ENCODE measurements at places on chromosomes 11 and 22.

DNA sequence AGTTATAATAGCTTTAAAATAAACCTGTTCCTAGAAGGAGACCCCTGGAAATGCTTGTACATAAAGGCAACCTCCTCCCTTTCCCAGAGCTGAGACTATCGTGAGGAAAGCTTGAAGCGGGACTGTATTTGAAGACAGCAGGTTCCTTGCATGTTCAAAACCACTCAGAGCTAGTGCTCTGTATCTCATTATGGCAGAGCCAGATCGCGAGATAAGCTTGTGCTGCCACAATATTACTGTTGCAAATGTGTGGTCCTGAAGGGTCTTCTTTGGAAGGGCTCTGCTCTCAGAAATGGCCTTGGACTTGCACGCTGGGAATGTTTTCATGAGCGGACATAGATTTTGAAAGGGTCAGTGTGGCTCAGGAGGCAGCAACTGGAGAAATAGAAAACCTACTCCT, 168.2 kb downstream of the KIRREL3 start:
- DNase-seq: no peak

- DNase-seq: no peak
Observed at GRCh38 chr11:44950625-44951476, at the start of gene TP53I11. TP53I11 (minus strand) TSS chr11:44950883; CDS start chr11:44938335, 12,548 bp downstream.

DNA sequence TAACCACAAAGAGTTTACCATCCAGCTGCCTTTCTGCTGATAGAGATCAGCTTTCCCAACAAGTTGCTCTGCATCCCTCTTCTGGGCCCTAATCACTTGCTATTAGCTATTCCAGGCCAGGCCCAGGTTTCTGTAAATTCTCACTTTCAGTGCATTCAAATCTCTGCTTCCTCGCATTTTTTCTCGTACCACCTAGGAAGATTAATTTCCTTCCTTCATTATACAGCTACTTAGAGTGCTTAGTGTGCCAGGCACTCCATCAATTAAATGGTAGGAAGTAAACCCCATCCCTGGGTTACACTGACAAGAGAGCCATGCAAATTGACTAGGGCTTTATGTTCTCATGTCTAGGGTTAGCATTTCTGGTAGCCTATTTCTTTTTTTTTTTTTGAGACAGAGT, 9.7 kb downstream of the SIAE start:
- DNase-seq: no peak

DNA sequence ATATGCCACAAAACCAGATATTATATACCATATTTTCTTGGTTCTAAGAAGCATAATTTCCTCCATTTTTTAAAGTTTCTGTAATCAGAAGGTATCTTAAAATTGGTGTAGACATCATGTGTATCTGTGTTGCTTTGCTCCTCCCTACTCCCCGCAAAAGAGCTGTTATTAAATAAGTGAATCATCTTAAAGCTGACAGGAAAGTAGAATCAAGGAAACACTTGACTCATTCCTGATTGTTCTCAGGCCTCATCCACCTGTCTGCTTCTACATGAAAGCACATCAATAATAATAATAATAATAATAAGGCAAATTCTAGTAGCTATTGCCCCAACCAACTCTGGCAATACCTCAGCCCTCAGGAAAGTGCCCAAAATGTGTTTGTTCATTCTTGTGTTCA, 26.2 kb upstream of the GUCY1A2 start:
- no peak for DNase-seq

DNA sequence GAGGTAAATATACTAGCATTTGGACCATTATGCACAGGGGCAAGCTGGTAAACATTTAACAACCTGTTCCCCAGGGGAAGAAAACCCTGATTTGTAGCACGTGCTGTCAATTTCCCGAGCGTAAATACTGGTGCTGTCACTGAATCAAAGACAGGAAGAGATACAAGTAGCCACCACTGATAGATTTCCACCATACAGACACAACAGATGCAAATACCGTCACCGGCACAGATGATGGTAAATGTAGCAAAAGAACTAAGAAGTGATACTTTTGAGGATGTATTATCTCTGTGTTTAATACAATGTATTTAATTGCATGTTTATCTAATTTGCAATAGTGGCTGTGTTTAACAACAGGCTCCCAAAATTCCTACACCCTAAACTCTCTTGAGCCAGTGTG, 39.6 kb downstream of the SHISAL1 start:
- no peak for DNase-seq

GRCh38 chr22:19174106-19175025, 4.2 kb downstream of the SLC25A1 start:
- DNase-seq: no peak

DNA sequence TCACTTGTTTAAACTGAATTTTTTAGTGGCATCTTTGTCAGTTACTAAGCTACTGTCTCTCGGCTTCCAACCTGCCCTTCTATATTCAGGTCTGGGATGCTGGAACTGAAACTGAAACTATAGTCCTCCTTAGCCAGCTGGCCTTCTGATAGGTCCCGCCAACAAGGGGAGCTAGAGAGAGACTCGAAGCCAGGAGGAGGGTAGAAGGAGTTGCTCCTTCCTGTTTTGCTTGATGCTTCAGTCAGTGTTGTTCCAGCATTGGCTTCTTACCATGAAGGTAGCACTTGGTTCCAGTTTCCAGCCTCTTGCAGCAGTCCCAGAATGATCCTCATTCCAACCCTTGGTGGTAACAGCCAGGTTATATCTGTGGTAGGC, 32.9 kb upstream of the HORMAD2 start:
- DNase-seq: no peak

DNA sequence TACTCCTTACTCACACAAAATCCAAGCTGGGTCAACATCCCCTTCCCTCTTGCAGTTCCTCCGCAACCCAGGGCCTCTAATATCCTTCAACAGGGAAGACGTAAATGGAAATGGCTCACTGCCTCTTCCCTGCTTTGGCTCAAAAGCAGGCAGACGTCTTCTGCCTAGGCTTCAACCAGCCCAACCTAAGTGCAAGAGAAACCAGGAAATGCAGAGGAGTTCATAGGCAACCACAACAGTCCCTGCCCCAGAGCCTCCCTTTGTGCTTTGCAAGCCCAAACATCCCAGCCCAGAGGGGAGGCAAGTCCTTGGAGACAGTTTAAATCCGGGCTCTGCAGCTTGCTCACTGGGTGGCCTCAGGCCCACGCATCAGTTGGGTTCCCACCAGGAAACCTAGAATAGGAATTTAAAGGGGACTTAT, 33.3 kb downstream of the CD6 start:
- no peak for DNase-seq

GRCh38 chr11:12086271-12087074, 23.9 kb upstream of the MICAL2 start:
- DNase-seq: no peak

GRCh38 chr11:46237248-46238077, 40.0 kb upstream of the CREB3L1 start:
- DNase-seq: no peak

GRCh38 chr11:134691295-134691873, 279.3 kb upstream of the B3GAT1 start:
- DNase-seq: no peak

- DNase-seq: no peak
Observed at GRCh38 chr22:23705358-23705757, 14.5 kb downstream of the RGL4 start.

DNA sequence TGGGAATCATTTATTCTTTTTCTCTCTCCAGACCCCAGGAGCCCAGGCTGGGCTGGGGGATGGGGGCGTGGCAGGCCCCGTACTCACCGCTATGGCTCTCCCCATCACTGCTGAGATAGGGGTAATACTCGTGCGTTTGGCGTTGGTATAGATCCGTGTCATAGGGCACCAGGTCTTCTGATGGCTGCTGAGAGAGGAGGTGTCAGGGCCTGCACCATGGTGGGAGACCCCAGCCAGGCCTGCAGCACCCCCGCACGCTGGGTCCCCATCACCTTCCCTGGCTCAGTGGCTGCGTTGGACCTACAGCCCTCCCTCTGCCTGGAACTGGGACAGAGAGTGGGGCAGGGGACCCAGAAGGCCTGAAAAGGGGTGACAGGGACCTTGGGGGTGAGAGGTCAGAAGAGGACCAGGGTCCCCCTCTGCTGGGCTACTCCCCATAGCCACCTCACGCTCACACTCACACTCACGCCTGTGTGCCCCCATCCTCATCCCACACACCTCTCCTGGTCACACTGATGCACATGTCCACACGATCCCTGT, 2.7 kb downstream of the SPI1 start:
- no peak for DNase-seq

DNA sequence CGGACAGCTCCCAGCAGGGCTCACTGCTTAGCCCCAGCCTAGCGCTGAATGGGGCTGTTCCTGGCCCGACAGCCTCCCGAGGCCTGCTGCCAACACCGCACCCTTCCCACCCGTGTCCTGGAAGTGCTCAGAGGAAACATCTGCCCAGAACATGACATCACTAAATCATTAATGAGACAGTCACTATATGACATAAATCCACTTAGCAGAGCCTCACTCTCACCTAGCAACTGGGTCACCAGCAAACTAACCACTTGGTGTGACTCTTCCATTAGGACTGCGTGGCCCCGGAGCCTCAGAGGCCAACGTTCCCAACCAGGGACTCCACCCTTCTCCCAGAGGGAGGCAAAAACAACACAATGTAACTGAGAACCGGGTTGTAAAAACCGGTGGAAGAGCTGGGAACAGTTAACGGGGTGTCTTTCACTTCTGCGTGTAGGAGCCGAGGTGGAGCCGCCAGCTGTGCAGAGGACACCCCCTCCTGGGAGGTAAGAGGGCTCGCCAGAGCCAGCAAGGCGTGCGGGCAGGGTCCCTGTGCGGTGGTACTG, 21.4 kb upstream of the PACSIN2 start:
- no peak for DNase-seq

DNA sequence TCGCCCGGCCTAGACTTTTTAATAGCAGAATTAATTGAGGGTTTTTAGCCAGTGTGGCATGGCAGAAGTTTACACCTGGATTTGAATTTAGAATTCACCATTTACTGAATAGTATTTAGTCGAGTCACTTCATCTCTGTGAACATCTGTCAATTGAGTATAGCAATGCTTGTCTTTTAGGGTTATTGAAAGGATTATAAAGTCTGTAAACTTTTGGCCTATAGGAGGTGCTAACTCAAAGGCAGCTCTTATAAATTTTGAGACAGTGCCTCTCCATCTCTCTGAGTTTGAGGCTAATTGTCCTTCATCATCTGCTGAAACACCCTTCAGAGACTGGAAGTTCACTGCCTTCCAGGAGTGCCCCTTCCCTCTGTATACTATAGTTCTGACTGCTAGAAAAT, 205.0 kb downstream of the NELL1 start:
- DNase-seq: no peak

- DNase-seq: no peak
Observed at GRCh38 chr11:94968334-94968958, 4.9 kb downstream of the CWC15 start.

DNA sequence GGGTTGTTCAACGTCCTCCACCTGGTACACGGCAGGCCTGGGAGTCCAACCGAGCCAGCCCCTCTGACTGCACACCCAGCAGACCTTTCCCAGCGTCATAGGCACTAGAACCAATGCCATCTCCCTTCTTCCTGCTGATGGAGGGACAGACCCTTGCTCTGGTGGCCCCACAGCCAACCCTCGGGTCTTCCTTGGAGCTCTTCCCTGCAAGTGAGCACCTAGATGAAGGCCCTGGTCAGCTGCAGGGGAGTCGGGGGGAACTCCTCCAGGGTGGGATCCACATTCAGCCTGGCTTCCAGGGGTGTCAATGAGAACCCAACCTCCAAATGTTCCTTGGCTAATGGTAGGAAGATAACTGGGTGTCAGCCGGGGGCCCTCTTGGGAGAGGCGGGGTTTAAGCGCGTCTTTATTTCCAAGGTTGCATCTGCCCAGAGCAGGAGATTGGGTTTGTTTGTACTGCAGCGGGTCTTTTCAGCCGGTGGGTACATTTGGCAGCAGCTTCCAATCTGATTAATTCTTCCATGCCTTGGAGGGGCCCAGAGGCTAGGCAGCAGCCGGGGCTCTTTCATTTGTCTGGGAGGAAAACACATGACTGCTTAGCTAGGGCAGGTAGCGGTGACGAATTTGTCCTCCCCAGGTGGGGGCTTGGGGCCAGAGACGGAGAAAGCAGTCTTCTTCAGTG, 56.0 kb upstream of the SHISAL1 start:
- no peak for DNase-seq

DNA sequence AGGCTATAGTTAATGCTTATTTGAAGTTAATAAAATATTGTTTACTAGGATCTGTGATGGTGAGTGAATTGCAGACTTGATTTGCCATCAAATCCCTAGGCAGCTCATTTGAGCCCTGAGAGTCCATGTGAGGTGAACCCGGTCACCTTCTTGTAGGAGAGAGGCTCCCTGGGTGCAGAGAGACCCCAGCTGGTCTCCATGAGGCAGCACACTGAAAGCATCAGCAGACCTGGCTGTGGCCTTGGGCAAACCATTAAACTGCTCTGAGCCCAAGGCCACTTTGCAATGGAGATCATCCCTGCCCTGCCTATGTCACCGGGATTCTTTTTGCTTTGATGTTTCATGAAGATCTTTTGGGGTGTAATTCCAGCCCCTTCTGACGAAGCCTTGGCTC, 125.2 kb downstream of the MICAL2 start:
- DNase-seq: no peak

GRCh38 chr11:117172724-117173421, 5.7 kb upstream of the SIDT2 start:
- no peak for DNase-seq

DNA sequence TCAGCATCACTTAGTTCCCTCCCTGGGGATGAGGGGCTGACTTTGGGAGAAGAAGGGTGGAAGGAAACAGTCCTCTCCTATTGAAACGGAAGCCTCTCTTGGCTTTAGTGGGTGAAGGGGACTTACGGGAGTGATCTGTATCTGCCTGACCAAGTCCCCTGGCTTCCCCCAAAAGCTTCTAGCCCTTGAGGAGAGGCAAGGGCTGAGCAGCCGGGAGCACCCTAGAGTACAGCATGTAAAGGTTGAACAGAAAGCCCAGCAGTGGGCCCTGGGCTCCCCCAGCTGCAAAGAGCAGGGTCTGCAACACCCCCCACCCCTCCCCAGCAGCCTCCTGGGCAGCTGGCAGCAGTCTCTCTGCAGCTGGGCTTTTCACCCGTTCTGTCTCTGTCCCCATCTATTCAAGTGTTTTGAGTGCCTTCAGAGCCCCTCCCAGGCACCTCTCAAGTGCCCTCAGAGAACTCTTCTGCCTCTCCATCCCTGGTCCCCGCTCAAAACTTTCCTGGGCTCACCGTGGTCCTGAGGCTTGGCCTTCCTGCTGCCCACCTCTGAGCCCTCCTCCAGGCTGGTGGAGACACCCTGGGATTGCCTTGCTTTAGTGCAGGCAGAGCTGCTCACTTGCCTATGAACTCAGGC, 2.7 kb downstream of the CAPN5 start:
- no peak for DNase-seq

GRCh38 chr22:40432625-40433024, 62.2 kb downstream of the SGSM3 start:
- DNase-seq: no peak

DNA sequence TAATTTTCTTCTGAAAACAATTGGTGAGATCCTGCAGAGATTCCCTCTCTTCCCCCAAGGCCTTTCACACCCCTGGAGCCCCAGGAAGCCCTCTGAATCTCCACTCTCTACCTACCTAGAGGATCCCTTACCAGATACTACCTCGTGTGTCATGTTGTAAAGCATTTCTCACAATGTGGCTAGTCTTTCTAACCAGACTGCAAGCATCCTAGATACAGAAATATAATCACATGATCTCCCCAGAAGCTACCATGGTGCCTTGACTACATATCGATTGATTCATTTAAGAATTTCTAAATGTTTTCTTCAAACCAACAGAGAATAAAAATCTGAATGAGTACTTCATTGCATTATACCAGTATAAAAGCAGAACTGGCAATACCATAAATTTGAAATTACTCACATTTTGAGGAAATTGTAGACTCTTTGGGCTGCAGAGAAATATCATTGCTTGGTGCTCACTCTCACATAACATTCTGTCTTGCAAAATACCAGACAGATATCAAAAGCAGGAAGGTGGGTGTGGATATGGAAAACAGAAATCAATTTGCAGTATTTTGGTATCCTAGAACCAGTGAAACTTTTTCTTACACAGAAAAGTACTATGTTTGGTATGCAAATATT, 113.5 kb downstream of the MAML2 start:
- DNase-seq: no peak

Measured in C1 segment of cervical spinal cord (tissue), 14 donors.